ENCODE measurements at places on chromosomes 1 and 21.

DNA sequence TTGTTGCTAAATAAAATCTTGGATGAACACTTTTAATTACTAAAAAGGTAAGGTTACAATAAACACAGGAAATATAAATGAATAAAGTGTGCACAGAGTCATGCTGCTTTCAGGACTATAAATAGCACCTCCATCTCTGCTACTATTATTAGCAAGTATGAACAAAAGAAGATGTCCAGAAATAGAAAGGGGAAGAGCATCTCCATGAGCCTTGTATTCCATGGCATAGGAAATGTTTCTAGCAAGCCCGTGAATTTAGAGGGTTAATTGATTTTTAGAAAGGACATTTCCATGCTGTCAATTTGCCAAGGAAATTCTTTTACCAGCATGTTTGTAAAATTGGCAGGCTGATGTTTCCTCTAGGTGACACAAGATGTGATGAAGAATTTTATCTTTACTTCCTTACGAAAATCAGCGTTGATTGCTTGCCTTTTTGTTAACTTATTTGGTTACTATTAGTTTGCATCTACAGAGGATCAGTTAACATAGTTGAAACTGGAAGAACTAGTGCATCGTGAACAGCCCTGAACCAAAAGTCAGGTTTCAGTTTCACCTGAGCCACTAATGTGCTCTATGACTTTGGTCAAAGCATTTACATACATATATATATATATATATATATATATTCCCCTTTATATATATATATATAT is 45.3 kb downstream of the NR5A2 start:
- DNase-seq, result no peak

DNA sequence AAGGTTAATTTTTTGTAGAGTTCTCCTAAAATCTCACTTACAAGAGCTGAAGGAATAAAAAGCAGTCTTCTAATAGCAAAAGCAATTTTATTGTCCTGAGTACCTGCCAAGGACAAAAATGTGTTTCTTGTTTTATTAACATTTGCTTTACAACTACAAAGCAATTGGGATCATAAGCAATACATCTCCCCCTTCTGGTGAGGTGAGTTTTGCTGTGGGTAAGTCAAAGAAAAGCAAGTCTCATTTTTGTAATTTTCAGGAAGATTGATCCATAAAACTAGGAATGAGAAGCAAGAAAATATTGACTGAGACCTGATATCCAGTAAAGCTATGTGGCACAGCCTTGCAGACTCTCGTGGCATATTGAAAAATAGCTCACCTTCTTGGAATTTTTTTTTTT is 2162.7 kb downstream of the NCAM2 start:
- no peak for DNase-seq

GRCh38 chr1:39657923-39658485 is 13.9 kb downstream of the NT5C1A start:
- peak; percentile 82 for DNase-seq

- DNase-seq, result no peak
Measured at GRCh38 chr1:244207042-244207934, 156.2 kb downstream of the ZBTB18 start.

GRCh38 chr1:222787729-222788128 is 27.1 kb upstream of the DISP1 start:
- DNase-seq, result no peak

GRCh38 chr1:228850141-228851100 is 115.1 kb downstream of the RHOU start:
- DNase-seq, result no peak

GRCh38 chr1:159483501-159483900 is 44.0 kb downstream of the OR10J1 start:
- DNase-seq, result no peak

GRCh38 chr1:109807822-109808680 is 44.3 kb upstream of the EPS8L3 start:
- no peak for DNase-seq

GRCh38 chr1:188281921-188282320 is 1453.2 kb downstream of the PLA2G4A start:
- DNase-seq, result no peak

GRCh38 chr21:46173573-46173972 is 10.7 kb downstream of the SPATC1L start:
- no peak for DNase-seq

DNA sequence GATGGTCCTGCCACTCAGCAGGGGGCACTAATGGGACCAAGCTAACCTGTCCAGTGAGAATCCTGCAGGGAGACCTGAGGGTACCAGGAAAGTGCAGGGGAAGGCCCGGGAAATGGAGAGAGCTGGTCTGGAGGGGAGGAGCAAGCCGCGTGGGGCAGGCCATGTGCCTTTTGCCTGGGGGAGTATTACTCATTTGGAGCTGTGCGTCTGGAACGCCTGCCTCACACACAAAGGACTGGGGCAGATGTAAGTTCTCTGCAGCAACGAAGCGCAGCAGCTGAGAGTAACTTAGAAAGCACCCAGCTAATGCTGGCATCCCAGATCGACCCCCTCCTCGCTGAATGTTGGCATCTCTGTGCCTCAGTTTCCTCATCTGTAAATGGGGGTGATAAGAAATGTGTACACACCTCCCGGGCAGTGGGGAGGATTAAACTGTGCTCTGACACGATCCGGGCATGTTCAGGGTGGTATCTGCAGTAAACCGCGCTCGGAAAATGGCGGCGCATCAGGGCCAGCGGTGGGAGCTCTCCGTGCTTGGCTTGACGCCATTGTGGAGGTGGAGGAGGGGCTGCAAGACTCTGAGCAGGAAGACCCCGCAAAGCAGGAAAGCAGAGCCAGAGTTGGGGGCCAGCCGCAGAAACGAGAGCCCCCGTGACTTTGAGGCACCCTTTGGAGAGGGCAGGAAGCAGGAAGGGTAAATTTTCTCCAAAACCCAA is 212.5 kb downstream of the NPHP4 start:
- no peak for DNase-seq

DNA sequence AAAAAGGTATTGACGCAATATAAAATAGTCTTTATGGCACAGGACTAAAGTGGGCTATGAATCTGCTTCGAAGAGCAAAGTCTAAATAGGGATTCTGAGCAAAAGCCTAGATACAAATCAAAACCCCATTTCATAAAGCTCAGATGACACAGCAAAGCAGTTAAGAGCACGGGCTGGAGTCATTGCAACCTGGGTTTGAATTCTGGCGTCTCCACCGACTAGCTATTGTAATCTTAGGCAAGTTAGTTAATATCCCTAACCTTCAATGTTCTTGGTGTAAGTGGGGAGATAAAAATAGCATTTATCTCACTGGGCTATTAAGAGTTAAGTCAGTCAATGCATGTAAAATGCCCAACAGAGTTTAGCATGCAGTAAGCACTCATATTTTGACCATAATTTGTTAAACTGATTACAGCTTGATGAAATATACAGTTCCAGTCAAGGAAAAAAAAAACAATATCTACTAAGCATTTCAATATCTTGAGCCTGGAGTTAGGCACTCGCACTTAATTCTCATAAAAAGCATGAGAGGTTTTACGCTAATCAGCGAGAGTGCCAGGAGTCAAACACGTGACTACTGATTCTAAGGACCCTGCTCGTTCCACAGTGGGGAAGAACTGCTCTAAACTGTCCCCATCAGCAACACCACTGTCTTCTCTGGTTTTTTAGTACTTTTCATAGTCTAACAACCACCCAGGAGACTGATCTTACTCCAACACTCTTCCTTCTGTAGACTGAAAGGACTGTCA is 75.5 kb downstream of the JAK1 start:
- no peak for DNase-seq

GRCh38 chr1:202624781-202625108 is 85.5 kb downstream of the SYT2 start:
- no peak for DNase-seq

- DNase-seq, result no peak
Measured at GRCh38 chr1:71276466-71276865, 195.6 kb upstream of the ZRANB2 start.

- no peak for DNase-seq
Measured at GRCh38 chr1:20594746-20595145, 5.8 kb downstream of the CDA start.

DNA sequence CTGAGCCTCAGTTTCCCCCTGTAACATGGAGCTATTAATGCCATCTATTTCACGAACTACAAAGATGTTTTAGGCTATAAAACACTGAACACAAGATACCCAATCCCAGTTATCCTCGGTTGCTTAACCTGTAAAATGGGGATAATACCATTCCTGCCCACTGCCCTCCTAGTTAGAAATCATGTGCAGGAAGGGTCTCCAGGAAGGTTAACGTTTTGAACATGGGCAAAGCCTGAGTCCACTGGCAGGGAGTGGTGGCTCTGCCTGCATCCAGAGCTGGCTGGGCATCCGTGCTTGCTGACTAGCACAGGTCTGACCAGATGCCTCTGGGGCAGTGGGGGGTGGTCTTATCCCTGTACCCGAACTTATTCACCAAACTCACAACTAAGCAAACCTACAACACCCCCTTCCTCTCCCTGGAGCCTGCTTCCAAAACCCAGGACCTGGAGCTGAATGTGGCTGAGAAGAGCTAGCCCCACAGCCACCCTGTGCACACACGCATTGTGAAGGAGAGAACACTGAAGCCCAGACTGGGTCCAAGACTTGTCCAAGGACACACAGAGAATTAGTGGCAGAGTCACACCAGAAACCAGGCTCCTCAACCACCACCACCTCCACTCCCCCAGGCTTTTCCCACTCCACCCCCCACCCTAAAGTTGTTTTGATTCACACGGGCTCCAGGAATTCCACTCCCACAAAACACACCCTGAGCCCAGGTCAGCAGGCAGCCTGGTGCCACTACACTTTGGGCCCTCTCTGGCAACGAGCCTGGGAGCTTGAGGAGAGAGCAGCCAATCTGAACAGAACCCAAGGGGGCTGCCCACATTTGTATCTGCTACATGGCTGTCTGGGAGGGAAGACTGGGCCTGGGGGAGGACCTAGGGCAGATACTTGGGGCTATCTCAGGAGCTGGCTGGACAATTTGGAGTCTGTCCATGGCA is 1.6 kb downstream of the E2F2 start:
- no peak for DNase-seq

DNA sequence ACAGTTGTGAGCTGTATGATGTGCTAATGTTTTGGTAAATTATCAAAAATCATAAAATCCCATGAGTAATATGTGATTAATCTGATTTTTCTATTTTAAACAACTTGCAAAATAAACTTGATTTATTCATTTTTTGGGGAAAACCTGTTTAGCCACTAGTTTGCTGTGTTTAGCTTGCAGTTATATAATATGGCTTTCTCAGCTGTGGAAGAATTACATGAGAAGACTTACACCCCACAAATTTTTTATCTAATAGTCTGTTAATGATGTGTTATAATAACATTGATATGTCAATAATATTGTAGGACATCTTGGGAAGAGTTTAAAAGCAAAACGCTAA is 2.4 kb upstream of the ERRFI1 start:
- no peak for DNase-seq

DNA sequence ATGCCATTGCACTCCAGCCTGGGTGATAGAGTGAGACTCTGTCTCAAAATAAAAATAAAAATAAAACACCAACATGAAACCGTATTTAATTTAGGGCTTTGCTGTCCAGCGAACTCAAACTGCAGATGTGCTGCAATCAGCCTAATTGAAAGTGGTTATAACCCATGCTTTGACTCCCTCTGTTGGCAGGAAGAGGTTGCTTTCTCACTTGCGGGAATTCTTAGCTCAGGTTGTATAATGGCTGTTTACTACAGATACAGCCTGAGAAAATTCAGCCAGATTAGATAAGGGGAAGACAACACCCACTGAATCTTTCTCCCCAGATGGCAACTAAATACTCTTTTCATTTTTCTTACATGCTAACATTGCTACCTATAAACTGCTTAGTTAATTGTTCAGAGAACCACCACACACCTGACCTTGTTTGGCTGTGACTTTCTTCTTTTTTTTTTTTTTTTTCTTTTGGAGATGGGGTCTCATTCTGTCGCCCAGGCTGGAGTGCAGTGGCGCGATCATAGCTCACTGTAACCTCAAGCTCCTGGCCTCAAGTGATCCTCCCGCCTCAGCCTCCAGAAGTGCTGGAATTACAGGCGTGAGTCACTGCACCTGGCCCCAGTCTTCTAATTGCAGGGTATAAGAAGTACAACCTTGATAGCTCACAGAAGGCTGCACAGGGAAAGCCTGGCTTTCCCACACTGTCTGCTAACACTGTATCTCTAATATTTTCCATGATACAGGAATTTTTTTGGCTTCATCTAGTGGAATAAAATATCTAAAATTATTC is 34.6 kb downstream of the DNTTIP2 start:
- DNase-seq, result peak; percentile 67

- no peak for DNase-seq
Measured at GRCh38 chr1:2313651-2314261, 77.6 kb downstream of the MORN1 start.

DNA sequence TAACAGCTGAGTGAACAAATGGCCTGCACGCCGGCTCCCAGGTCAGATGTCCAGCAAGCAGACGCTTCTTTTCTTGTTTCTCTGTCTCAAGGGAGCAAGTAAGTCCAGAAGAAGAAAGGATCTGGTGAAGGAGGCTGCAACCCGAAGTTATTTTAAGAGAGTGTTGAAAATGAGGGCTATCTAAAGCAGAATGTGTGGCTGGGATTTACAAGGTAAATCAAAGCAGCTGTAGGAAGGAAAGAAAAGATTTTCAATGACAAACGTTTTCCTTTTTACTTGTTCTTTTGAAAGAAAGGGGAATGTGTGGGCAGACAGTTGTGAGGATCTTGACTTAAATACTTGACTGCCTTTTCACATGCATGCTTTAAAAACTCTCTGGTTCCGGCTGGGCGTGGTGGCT is 311.5 kb downstream of the KIF26B start:
- DNase-seq, result no peak

DNA sequence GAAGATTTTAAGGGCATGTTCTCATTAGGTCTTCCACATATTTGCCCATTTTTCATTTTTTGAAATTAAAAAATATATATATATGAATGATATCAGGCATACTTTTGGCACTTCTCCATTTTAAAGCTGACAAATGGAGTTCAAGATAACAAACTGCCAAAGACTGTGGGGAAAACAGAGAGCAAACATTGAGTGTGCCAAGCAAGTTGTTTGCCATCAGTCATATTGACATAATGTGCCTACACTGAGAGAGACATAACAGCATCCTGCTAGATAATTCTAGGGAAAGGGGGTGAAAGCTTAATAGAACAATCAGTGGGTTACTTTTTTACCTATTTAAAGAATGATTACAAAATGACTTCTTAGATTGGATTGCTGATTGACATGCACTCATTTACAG is 529.4 kb upstream of the CXADR start:
- DNase-seq, result no peak

Data from activated CD4-positive, alpha-beta T cell treated with anti-CD3 and anti-CD28 coated beads, Interleukin-2, Interleukin-4, amounts not matched to agents 100 ng/mL and 50 ng/mL, durations not matched to agents 16 hours and 8 hours (primary cell).